GM04503 (cell line): ENCODE measurements at places on chromosomes 5 and 9.

- no peak for DNase-seq
Observed at GRCh38 chr9:4116723-4117460, 183.0 kb downstream of the GLIS3 start.

- no peak for DNase-seq
Observed at GRCh38 chr5:14663734-14664269, 716 bp upstream of the OTULIN start.

GRCh38 chr5:23864786-23865185, 357.4 kb downstream of the PRDM9 start:
- no peak for DNase-seq

- DNase-seq: no peak
Observed at GRCh38 chr5:82397741-82398320, 119.7 kb upstream of the RPS23 start.

GRCh38 chr9:116998305-116998704, 311.2 kb downstream of the TRIM32 start:
- DNase-seq: no peak
